ENCODE measurements at places on chromosomes 1 and 21.

DNA sequence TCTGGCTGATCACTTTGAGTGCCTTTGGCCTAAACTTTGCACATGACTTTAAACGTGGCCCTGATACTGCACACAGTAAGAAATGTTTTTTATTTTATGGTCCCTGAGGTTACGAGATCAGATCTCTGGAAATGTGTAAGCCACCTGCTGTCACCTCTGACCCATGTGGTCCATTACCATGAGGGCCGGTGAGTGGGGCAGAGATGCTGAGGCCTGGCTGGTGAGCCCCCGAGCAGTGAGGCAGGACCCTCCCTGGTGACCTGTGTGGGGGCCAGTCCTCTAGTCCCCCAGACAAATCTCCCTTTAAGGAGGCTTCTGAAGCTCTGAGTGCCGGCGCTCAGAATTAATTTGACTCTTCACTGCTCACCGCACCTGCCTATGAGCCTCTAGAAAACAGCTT, 12.4 kb downstream of the TFF3 start:
- DNase-seq = no peak

DNA sequence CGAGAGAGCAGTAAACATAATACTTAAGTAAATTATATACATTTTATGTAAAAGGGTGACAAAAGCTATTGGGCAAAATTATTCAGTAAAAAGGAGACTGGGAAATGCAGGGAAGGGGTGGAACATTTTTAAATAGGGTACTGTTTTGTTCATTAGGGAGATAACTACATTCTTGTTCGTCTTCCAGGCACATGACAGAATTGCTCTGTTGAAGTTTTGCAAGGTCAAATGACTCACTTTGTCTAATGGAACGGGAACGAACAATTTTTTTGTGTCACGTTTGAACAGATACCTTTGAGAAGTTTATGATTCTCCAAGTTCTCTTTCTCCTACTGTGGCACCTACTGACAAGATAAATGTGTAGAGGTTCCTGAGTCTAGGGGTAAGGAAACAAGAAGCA, 382.3 kb upstream of the ZRANB2 start:
- no peak for DNase-seq

DNA sequence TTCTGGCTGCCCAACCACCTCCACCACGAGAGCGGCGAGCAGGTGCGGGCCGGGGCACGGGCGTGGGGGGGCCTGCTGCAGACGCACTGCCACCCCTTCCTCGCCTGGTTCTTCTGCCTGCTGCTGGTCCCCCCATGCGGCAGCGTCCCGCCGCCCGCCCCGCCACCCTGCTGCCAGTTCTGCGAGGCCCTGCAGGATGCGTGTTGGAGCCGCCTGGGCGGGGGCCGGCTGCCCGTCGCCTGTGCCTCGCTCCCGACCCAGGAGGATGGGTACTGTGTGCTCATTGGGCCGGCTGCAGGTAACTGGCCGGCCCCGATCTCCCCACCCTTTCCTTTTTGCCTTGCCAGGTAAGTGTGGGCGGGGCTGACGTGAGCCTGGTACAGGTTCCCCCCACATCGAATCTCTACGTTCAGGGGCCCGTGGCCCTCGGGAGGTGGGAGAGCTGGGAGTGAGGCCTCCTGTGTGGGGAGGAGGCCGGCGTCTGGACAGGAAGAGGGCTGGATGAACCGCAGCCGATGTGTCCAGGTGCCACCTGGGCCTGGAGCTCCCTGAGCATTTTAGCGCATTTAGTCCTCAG, 51.7 kb downstream of the COL18A1 start:
- DNase-seq = no peak

GRCh38 chr1:109488201-109488600, 4.5 kb downstream of the ATXN7L2 start:
- no peak for DNase-seq

GRCh38 chr1:11913291-11913690, 12.9 kb downstream of the KIAA2013 start:
- no peak for DNase-seq

GRCh38 chr1:53401813-53402745, 57.1 kb upstream of the DMRTB1 start:
- DNase-seq = no peak

DNA sequence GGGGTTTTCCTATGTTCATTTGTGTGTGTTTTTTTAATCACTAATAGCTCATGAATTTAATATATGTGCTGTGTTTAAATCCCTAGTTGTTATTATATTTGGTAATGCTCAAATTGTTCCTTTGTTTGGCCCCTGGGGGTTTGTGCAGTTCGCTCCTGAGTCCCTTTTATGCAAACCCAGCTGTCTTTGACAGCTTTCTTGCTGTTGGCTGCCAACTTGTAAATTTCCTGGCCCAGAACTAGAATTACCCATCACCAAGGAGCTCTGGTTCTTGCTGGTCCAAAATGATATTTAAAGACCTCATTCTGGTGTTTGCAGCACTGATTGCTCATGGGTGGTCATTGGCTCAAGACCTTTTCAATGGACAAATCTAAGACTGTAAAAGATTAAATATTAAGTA, 39.6 kb upstream of the PGBD5 start:
- DNase-seq = no peak
